ENCODE measurements at places on chromosomes 2 and 18.

- no peak for DNase-seq
Measured at GRCh38 chr18:62458868-62459716, 63.7 kb upstream of the ZCCHC2 start.

- no peak for DNase-seq
Measured at GRCh38 chr18:6031002-6031401, 135.7 kb upstream of the TMEM200C start.

- DNase-seq = no peak
Measured at GRCh38 chr2:8352296-8352695, 329.6 kb upstream of the ID2 start.

DNA sequence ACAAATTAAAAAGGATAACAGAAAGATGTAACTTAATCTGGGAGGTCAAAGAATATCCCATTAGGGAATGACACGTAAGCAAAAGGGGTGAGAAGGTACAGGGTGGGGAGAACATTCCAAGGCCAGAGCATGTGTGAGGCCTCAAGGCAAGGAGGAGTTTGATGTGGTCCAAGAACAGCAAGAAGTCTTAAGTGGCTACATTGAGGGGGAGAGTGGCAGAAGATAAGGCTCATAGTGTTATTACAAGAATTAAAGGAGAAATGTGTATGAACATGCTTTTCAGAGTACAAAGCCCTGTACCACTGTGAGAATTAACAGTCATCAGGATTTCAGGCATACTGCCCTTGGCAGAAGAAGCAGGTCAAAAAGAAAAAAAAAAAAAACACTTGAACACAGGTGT, 174.4 kb upstream of the ERBB4 start:
- DNase-seq = no peak

DNA sequence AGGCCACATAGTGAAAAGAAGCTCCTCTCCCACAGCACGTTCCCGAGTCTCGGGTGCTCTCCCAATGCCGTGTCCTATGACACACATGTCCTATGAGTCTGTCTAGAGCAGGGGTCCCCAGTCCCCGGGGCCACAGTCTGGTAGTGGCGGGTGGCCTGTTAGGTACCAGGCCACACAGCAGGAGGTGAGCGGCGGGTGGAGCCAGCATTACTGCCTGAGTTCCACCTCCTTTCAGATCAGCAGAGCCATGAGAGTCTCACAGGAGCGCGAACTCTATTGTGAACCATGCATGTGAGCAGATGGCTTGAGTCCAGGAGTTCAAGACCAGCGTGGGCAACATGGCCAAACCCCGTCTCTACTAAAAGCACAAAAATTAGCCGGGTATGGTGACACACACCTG, 112.6 kb downstream of the ZBTB7C start:
- DNase-seq = no peak

DNA sequence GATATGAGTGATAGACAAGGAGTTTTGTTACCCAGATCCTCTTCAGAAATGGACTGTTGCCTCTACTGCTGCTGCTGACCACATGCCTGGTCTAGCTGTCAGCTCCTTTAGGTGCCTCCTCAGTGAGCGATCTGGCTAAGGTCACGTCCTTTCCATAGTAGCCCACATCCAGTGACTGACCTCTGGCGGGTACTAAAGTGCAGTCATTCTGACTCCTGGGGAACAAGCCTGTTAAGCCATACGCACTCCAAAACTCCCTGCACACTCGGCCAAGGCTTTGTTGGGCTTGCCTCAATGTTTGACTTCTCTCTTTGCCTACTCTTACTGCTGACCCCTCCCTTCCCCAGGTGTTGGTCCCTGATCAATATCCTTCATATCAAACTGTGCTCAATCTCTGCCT, 685.2 kb downstream of the IRS1 start:
- DNase-seq = no peak

GRCh38 chr18:46624127-46624526, 32.9 kb downstream of the LOXHD1 start:
- DNase-seq = no peak

- DNase-seq = peak; percentile 38
Measured at GRCh38 chr2:164015328-164016123, 279.7 kb upstream of the FIGN start.

DNA sequence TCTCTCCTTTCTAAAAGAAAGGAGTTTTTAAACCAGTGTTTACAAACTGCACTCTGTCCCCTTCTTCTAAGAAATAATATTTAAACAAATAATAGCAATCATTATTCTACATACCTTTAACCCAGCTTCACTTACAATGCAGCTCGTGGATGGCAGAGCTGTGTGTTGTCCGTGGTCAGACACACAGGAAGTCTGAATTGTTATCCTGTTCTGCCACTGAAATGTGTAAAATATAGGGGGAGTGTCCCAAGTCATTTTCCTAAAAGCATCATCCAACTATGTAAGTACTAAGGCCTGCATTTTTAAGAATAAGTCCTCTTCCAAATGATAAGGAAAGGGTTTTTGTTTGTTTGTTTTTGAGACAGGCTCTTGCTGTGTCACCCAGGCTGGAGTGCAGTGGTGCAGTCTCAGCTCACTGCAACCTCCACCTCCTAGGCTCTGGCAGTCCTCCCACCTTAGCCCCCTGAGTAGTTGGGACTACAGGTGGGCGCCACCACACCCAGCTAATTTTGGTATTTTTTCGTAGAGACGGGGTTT, 2.7 kb upstream of the PPP4R1 start:
- no peak for DNase-seq

GRCh38 chr2:97712693-97713295, 582 bp upstream of the ZAP70 start:
- peak; percentile 10 for DNase-seq

DNA sequence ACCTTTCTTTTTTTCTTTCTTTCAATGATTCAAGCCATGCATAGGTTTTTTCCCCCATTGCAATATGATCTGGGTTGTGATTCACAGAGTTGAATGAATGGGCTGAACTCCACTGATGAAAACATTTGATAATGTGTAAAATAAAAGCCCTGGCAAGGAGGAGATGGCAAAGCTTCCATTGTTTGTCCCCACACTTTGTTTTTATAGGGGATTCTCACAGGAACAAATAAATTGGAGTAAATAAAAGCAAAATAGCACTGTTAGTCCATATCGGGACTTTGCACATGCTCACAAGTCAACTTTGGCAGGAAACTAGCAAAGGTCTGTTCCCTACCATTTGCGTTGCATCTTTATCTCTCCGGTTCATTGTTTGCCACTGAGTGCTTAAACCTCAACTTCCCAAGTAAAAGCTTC, 55.7 kb downstream of the MEIS1 start:
- no peak for DNase-seq

DNA sequence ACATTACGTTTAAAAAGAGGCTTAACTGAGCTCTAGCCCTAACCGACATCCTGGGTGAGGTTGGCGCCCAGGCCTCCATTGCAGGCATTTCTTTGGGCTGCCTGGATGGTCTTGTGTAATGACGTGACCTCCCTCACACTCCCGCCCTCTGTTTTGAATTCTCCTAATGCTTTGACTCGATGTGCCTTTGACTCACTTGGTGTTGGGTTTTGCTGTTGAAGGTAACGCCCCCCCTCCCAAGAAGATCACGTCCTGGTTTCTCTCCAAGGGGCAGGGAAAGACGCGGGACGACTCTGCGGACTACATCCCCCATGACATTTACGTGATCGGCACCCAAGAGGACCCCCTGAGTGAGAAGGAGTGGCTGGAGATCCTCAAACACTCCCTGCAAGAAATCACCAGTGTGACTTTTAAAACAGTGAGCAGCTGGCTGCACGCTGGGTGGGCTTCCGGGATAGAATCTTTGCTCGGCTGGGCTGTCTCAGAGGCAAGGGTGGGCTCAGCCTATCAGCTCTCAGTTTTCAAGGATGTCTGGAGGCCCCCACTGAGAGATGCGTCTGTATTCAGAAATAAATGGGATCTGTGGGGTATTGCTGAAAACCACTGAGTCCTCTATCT, 87.9 kb upstream of the ATG16L1 start:
- peak; percentile 47 for DNase-seq

DNA sequence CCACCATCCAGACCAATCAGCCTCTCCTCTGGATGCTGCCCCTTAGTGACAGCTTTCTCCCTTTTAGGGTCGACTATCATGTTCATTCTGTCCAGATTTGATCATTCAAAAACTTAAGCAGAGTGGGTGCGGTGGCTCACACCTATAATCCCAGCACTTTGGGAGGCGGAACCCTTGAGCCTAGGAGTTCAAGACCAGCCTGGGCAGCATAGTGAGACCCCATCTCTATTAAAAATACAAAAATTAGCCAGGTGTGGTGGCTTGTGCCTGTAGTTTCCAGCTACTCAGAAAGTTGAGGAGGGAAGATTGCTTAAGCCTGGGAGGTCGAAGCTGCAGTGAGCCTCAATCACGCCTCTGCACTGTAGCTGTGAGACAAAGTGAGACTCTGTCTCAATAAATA, 68.3 kb upstream of the ZCCHC2 start:
- no peak for DNase-seq

DNA sequence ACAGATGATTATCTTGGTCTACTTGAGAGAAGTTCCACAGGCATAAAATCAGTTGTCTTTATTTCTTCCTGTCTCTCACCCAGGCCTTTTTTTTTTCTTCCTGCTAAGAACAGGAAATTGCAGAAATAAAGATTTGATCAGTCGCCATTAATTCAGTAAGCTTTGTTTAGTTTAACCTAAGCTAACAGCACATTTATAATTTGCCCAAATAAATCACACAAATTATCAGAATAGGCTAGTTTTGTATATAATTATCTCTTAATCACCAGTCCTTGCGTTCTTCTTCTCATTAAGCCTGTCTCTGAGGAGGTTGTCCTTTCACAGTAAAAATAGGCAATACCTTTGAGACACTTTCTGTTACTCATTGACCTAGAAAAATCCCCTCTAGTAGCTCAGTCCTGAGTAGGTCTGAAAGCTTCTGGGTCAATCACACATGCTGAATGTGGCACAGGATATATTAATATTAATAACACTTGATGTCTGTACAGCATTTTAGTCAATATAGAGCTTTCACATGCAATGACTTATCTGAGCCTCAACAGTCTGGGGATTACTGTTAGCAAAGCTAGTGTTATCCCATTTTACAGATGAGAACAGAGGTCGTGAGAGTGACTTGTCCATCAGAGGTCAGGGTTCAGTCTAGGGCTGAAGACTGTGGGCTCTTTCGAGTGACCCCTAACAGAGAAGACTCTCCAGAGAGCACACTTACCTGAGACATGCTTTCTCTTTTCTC, 11.2 kb upstream of the STK17B start:
- no peak for DNase-seq

- no peak for DNase-seq
Measured at GRCh38 chr2:234250926-234251325, 200.4 kb downstream of the SPP2 start.

DNA sequence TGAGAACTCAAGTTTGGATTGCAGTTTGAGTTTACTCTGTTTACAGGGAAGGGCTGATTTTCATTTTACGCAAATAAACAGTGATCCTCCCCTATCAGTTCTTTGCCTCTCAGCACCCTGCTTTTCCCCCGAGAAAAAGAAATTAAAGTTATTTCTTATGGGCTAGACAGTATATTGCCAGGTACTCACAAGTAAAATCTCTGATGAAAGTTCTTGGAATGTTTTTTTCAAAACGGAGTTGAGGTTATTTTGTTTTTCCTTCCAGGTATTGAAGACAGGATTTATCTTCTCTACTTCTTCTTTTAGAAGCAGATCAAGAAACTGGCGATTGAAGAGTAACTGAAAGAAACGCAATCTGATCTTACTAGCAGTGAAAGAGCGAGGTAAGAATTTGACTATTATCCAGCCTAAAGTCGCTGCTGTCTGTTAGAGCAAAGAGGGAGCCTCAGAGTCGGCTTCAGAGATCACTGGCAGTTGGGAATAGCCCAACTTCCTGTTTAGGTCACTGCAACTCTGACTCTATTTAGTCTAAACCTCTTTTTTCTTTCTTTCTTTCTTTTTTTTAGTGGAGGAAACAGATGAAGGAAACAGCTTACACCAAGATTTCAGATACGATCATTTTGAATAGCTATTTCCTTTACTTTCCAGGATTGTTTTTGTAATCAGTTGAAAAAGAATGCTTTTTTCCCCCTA, at the start of gene TFPI:
Gene TFPI (minus strand): TSS at position 425 of the 693 bp plus-strand sequence. CDS start 50,667 bp downstream, outside the sequence.
- DNase-seq = peak; percentile 54

- DNase-seq = no peak
Measured at GRCh38 chr2:221203856-221204255, 368.2 kb downstream of the EPHA4 start.

GRCh38 chr2:15939854-15940660, at the start of gene MYCN:
Gene MYCN (plus strand): TSS chr2:15940550. CDS start chr2:15942065, 1,515 bp downstream.
- peak; percentile 89 for DNase-seq

GRCh38 chr2:222566229-222566628, 89.7 kb downstream of the FARSB start:
- DNase-seq = no peak

- no peak for DNase-seq
Measured at GRCh38 chr2:232873292-232873908, 3.3 kb downstream of the SNORC start.

- DNase-seq = no peak
Measured at GRCh38 chr2:164642946-164643555, 21.8 kb upstream of the GRB14 start.

DNA sequence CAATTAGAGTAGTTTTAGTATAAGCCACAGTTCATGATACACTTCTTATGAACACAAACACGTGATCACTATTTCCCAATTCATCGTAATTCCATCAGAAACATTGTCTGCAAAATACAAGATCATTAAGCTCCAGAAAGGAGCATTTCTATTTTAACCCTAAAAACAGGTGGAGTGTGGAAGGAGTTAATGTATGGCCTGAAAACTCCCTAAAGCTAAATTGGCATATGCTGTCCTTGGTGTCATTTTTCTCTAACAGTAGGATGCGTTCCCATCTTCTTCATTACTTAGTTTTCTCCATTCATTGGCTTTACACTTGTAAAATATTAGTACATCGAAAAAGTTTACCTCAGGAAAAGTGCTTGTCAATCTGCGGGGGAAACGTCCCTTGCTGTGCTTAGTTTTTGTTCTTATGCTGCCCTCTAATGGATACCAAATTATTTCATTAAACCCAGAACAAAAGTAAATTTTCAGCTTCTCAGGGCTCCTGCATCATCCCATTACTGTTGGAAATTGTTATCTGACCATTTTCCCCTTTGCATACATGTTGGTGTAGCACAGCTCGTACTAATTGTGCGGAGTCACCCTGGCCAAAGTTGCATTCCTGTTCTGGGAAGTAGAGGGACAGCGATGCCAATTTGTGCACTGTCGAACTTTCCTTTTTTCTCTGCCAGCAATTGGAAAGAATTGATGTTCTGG, 153.4 kb downstream of the GPD2 start:
- peak; percentile 20 for DNase-seq

DNA sequence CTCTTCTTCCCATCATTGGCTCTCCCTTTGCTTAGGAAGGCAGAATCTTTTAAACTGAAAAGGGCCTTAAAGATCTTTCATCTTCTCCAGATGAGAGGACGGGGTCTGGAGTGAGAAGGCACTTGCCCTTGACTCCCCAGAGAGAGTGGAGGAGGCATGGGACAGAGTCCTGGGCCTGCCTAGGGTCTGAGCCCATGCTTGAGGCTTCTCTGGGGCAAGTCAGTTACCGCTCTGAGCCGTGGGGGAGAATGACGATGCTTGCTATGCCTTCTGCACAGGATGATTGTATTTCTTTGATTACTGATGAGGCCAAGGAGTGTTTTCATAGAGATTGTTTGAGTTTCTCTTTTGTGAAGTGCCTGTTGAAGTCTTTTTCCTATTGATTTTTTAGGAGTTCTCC, 921 bp downstream of the PLB1 start:
- DNase-seq = no peak

- DNase-seq = peak; percentile 70
Measured at GRCh38 chr2:160406591-160407392, 86.8 kb downstream of the RBMS1 start.

Data from right hindlimb (tissue), 1 donor.